ENCODE measurements at places on chromosomes 13 and 19.

- no peak for DNase-seq
Observed at GRCh38 chr13:34363266-34363665, 545.3 kb downstream of the RFC3 start.

DNA sequence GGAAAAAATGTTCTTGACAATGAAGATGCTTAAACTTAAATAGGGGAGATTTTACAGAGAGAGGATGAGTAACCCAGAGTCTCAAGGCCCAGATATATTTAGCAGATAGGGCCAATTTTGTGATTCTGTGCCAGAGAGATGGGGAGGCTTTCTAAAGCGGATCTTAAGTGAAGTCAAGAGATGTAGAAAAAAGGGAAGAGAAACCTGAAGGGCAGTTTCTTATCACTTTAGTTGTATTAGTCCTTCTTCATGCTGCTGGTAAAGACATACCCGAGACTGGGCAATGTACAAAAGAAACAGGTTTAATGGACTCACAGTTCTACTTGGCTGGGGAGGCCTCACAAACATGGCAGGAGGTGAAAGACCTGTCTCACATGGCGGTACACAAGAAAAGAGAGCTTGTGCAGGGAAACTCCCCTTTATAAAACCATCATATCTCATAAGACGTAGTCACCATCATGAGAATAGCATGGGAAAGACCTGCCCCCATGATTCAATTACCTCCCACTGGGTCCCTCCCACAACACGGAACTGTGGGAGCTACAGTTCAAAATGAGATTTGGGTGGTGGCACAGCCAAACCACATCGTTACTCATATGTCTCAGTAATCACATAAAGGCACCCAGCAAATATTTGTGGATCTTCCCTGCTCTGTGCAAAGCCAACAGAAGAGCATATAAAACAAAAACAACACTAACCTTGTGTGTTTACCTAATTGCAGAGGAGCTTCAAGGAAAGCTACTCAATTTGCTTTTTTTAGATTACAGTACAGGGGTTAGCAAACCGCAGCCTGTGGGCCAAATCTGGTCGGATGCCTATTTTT lies 102.6 kb upstream of the MYCBP2 start:
- no peak for DNase-seq

GRCh38 chr19:31502536-31503170 lies 153.4 kb upstream of the TSHZ3 start:
- no peak for DNase-seq

GRCh38 chr13:46606970-46607369 lies 54.0 kb downstream of the LRCH1 start:
- no peak for DNase-seq

DNA sequence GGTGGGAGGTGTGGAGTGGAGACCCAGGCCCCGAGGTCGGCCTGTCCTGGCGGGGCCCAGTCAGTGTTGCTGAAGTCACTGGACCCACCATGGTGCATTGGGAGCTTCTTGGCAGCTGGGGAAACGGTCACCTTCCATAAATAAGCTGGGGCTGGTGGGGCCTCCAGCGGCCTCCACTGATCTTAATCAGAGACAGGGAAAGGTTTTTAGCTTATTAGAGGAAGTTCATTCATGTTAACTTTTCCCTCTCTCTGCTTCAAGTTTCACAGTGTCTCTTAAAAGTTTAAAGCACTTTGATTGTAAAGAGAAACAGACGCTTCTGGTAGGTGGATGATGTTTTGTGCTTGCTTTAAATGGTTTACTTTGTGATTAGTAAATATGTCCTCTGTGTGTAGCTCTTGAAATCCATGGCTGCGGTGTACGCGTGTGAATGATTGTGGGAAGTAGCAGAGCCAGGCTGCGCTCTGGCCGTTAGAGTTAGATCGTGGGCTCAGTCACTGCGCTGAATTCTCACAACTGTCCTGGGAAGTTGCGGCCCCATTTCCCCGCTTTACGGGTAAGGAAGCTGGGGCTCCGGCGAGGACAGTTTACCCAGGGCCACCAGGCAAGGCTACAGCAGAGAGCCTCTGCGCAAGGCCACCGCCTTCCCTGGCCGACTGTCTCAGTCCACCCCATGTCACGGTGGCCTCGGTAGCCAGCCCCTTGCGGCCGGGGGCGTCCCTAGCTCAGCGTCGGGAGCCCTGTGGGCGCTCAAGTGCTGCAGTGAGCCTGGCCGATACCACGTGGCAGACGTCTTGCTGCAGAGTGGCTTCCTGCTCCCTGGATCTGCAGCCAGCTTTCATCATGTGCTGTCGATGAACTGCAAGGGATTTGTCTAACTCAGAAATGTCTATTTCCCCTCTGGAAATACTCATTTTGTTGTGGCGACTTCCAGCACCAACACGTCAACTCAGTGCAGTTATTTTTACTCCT lies 16.5 kb upstream of the NDUFS7 start:
- no peak for DNase-seq

DNA sequence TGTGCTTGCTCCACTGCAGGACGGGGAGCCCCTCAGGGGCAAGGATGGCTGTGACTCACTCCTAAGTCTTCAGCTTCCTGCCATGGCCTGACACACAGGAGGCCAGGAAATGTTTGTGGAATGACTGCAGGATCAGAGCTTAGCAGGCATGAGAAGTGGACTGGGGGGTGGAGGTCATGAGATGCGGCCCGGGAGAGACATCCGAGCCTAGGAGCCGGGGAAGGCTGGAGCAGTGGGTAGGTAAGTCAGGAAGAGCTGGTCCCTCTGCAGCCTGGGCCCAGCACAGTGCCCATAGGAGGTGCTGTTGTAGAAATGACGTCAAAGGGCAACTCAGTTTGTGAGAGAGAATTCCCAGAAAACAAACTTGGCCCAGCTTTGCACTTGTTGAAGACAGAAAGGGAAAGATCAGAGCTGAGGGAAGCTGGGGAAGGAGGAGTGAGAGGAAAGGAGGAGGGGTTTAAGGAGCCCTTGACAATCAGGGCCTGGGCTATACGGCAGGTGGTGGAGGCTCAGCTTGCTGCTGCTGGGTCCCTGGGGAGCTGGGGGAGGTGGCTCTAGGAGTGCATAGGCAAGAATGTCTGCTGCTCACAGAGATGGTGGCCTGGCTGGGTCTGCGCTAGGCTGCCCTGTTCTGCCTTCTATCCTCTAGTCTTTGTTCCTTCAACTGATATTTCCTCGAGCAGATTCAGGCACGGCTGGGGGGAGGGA lies 18.5 kb downstream of the POU2F2 start:
- peak; percentile 93 for DNase-seq

GRCh38 chr13:74068471-74068870 lies 65.7 kb downstream of the KLF12 start:
- no peak for DNase-seq
